ENCODE measurements at places on chromosomes 2 and 18.
A peak's percentile ranks its signal among the peaks of the same experiment; 100 is the strongest.

GRCh38 chr18:32530947-32531651 is 60.4 kb upstream of the GAREM1 start:
- no peak for DNase-seq

GRCh38 chr2:237613679-237614078 is 13.7 kb upstream of the LRRFIP1 start:
- DNase-seq: no peak

- DNase-seq: no peak
Measured at GRCh38 chr18:74505776-74506175, 9.6 kb downstream of the CNDP2 start.

- DNase-seq: no peak
Measured at GRCh38 chr2:17892770-17893534, 14.5 kb downstream of the KCNS3 start.

DNA sequence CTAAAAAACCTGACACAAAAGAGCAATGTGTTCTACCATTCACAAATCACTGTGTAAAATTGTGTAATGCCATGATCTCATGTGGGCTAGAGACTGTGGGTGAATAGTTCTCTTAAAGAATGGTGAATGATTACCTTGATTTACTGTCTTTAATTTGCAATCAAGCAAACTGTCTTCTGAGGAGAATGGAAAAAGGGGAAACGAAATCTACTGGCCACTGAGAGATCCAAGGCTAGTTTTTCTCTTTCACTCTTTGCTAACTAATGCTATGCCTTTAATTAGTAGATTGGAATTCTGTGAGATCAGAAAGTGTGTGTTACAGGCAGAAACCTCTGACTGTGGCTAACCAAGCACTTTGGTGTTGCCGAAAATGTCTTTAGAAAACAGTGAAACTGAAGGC is 422.7 kb downstream of the TGIF1 start:
- no peak for DNase-seq

- DNase-seq: no peak
Measured at GRCh38 chr18:56495884-56496283, 142.5 kb downstream of the TXNL1 start.

DNA sequence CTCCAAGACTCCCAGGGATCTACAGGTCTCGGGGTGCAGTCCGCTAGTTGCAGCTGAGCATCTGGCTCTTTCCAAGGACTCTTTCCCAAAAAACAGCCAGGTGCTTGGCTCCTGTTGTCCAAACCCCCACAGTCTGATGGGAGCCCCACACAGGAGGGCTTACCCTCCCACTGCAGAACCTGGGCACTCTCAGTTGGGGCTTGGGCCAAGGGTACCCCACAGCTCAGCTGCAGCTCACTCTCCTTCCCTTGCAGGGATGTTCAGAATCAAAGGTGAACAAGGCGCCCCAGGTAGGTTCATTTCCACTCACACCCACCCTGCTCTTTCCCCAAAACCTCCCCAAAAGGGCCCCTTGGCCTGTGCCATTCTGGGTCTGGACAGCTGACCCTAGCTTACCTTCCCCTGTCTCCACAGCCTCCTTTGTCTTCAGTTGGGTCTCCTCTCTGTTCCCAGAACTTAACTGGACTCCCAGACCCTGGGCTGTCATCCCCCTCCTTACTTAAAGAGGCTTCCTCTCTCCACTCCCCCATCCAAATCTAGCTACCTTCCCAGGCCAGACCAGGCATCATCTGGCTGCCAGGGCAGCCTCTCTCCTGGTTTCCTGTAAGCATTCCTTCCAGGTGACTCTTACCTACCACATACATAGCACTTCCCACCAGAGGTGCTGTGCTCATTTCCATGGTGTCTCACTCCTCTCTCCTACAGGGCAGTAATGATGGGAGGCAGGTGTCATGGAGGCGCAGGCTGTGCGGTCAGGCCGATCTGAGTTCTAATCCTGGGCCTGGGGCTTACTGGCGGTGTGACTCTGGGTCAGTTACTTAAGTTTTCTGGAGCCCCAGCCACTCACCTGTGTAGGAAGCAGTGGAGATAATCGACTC is 29.5 kb downstream of the MARCO start:
- no peak for DNase-seq

GRCh38 chr2:7924023-7924762 is 757.7 kb upstream of the ID2 start:
- DNase-seq: no peak

GRCh38 chr18:59514203-59514602 is 155.1 kb upstream of the LMAN1 start:
- DNase-seq: no peak

DNA sequence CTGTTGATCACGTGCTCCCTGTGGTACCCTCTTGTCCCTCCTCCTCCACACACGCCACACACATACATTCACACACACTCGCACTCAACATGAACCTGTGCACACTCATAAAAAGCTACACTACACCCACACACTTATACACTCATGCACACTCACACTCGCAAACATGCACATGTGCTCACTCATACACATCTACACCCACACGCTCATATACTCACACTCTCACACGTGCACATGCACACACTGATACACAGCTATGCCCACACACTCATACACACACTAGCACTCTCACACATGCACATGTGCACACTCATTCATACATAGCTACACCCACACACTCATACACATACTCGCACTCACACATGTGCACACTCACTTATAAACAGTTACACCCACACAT is 113.6 kb downstream of the LRATD1 start:
- DNase-seq: no peak

- no peak for DNase-seq
Measured at GRCh38 chr2:163417596-163418337, 318.0 kb downstream of the FIGN start.

- DNase-seq: no peak
Measured at GRCh38 chr2:102126660-102127059, 15.9 kb upstream of the IL1R1 start.

DNA sequence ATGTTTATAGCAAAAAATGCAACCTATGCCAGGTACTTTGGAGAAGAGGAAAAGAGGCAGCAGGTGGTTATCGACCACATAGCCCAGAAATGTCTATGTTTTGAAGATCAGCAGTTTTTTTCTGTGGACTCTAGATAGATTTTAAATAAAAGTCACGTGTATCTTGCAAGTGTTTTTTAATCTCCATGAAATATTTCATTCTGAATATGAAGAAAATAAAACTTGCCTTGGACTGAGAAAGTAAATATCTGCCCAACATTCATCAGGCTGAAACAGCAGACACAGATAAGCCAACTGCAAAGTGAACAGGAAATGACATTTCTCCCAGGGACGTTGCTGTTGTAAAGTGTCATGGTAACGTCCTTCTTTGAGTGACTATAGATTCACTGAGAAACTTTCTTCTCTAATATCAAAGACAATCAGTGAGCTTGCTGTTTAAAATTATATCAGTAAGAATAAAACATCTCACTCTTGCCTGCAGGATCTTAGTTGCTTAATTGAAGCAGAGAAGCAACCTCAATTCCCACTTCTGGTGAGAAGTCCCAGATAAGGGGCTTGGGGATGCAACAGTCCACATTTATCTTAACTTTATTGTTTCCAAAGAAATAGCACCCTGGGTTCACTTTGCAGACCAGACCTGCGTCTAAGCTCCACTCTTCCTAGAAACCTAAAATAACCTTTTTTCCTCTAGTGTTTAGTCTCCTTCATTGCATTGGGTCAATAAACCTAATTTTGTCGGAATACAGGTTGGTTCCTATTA is 6.3 kb downstream of the MYOM1 start:
- no peak for DNase-seq

DNA sequence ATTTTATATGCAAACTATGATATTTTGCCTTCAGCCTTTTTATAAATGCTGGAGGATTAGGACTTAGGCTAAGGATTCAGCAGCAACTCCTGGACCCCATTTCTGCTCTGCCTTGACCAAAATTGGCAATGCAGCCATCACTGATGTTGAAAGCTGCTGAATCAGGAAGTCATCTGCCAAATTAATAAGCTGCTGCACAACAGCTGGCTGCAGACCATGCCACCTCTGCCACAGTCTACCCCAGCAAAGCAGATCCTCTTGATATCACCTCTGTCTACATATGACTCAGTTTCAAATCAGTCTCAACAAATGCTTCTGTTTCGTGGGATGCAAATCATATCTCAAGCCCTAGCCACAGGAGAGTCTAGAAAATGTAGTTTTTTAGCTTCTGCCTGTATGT is 7.1 kb upstream of the SOS1 start:
- peak; percentile 21 for DNase-seq

GRCh38 chr2:45115181-45115580 is 105.9 kb upstream of the SIX2 start:
- no peak for DNase-seq

GRCh38 chr2:223051693-223052289 is at the start of gene KCNE4:
KCNE4 (plus strand) TSS chr2:223052190; CDS start chr2:223052831, 641 bp downstream.
- no peak for DNase-seq

GRCh38 chr2:174336501-174337336 is 2.0 kb downstream of the SP9 start:
- no peak for DNase-seq

GRCh38 chr18:12086677-12087470 is 6.8 kb upstream of the ANKRD62 start:
- DNase-seq: no peak

DNA sequence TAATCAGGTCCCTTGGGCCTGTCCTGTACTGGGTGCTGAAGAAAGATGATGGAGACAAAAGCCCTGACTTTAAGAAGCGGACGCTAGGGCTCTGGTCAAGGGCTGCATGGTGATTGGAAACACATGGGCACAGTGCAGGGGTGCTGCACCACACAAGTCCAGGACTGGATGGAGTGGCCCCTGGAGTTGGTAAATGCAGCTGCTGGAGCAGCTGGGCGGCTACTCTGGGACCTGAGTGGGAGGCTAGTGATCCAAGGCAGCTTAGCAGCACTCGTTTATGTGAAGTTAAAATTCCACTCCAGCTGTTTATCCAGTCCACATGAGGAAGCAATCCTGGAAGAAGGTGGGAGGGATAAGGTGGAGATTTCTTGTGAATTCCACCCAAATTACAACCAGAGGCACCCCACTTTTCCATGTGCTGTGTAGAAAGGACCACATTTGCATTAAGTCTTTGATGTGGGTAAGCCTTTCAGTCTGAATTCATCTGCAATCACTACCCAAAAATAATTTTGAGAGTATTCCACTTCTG is 24.9 kb downstream of the MERTK start:
- no peak for DNase-seq

GRCh38 chr2:17962876-17963275 is 84.4 kb downstream of the KCNS3 start:
- no peak for DNase-seq

DNA sequence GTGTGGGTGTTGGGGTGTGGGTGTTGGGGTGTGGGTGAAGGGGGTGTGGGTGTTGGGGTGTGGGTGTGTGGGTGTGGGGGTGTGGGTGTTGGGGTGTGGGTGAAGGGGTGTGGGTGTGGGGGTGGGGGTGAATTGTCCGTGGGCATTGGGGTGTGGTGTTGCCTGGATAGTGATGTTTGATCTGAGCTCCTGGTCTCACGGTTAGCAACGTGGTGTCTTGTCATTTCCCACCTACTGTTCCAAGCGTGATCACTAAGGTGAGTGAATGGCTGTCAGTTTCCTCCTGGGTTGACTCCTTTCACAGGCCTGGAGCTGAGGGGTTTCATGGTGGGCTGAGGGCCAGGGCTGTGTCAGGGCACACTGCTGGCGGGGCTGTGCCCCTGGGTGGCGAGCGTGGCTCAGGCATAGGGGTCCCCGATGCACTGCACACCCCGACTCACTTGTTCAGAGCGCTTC is 27.2 kb downstream of the RTP5 start:
- DNase-seq: no peak

GRCh38 chr2:217826520-217826919 is 176.3 kb downstream of the TNS1 start:
- DNase-seq: no peak

DNA sequence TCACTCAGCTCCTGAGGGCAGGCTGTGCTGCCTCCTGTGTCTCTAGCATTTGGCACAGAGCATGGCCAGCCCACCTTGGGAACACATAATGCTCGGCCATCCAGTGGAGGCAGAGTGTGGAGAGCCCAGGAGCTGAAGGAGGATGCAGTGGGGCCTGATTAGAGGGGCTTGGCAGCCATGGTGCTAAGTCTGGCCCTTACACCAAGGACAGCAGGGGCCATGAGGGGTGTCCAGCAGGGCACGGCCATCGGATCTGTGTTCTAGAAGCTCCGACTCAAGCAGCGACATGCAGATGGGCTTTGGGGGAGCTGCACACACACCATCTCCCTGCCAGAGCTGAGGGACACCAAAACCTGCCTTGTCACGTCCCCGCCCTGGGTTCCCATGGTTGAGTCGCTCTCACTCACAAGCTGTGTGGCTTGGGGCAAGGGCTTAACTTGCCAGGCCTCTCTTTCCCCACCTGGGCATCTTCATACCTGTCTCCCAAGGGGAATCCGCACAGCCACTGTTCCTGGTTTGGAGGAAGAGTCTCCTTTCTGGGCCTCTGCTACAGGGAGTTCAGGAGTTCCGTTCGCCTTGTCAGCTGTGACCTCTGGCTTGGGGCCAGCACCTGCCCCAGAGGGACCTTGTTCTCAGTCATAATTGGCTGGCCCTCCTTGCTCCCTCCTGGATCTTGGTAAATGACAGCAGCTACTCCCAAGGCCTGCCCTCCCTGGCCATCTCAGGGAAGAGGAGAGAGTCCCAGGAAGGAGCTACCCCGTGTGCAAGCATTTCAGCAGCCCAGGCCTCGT is 1.3 kb upstream of the TOGARAM2 start:
- no peak for DNase-seq

Data from stimulated activated CD8-positive, alpha-beta memory T cell treated with anti-CD3 and anti-CD28 coated beads, Interleukin-7, amount 100 ng/mL, for 4 hours (primary cell).